Skeletal muscle cell (primary cell): ENCODE measurements at places on chromosomes 6 and 20.

DNA sequence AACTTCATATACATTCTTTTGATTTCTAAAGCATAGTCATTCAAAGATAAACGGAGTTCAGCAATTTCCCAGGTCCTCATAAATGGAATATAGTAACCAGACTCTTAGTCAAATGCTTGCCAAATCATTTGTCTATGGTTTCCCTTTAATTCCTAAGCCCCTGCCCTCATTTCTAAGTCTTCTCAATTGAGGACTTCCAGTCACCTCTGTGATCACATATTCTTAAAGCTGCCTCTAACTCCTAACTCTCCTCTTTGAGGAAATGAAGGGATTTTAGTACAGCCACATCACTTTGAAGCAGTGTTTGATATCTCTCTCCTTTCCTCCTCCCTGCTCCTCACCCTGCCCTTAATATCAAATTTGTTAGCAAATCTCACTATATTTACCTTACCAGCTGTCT is 58.7 kb downstream of the PLEKHG1 start:
- DNase-seq, result no peak

GRCh38 chr20:36320898-36321695 is 15.0 kb downstream of the DLGAP4 start:
- DNase-seq, result no peak

- no peak for DNase-seq
Observed at GRCh38 chr6:33945931-33946330, 142.1 kb upstream of the MLN start.

GRCh38 chr6:36679043-36679833 is 724 bp downstream of the CDKN1A start:
- DNase-seq, result no peak

DNA sequence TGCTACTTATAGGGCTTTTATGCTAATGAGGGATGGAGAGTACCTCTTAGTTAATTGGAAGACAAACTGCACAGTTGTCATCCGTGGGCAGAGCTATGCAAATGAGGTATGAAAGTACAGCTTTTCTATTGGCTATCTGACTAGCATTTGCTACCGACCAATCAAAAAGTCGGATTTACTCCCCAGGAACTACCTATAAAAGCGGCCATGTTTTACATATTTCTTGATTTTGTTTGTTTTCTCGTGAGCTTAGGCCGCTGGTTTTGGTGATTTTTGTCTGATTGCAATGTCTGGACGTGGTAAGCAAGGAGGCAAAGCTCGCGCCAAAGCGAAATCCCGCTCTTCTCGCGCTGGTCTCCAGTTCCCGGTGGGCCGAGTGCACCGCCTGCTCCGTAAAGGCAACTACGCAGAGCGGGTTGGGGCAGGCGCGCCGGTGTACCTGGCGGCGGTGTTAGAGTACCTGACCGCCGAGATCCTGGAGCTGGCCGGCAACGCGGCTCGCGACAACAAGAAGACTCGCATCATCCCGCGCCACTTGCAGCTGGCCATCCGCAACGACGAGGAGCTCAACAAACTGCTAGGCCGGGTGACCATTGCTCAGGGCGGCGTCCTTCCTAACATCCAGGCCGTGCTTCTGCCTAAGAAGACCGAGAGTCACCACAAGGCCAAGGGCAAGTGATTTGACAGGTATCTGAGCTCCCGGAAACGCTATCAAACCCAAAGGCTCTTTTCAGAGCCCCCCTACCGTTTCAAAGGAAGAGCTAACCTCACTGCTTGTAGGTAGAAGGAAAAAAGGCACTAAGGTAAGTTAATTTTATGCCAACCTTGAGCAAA is 36.9 kb downstream of the HFE start:
- peak; percentile 99 for DNase-seq

- DNase-seq, result no peak
Observed at GRCh38 chr6:168400037-168400436, 40.9 kb upstream of the SMOC2 start.

GRCh38 chr6:150915131-150915879 is 49.8 kb downstream of the MTHFD1L start:
- DNase-seq, result no peak

DNA sequence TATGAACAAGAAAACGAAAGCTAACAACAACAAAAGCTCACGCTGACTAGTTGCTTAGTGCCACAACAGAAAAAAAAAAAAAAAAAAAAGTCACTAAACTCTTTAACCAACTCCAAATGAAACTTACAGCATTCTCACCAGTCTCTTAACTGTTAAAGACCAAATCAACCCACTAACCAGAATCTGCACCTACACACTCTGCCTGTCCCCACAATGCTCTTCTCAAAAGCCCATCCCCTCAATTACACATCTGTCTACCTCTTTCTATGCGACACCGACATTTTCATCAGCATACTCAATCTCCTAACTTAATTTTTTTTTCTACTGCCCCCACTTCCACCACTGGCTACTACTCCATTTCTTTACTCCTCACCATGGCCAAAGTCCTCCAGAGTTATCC is 34.3 kb downstream of the NOL7 start:
- no peak for DNase-seq

- DNase-seq, result no peak
Observed at GRCh38 chr6:57328074-57328473, 10.6 kb downstream of the PRIM2 start.

DNA sequence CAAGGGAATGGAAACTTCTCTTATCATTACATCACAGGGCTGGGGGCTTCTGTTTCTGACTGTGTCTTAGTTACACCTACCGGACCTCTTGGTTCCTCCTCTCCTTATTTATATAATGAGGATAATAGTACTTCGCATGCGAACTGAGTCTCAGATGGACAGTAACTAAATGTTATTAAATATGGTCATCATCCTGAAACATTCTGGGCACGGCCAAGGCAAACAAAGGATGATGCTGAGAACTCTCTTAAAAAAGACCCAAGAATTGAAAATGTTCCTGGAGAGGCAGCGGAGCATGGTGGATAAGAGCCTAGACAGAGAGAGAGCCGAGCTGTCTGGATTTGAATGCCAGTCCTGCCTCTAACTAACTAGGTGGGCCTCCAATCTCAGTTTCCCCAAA is 119.8 kb upstream of the SASH1 start:
- no peak for DNase-seq

GRCh38 chr20:63836458-63837344 is 5.6 kb upstream of the ZBTB46 start:
- DNase-seq, result no peak

GRCh38 chr6:106339334-106340029 is 13.9 kb upstream of the ATG5 start:
- peak; percentile 32 for DNase-seq

DNA sequence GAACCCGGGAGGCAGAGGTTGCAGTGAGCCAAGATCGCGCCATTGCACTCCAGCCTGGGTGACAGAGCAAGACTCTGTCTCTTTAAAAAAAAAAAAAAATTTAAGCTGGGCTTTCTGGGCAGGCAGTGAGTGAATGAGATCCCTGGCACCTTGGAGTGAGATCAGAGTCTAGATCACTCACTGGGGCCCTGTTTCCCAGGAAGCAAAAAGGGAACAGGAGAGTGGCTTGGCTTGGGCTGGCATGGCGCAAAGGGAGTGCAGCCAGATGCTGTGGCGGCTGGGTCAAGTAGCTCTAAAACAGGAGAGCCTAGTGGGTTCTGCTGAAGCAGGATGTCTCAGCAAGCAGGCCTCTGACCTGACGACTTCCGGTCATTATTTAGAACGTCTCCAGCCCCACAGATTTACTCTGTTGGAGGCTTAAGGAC is 10.4 kb downstream of the PLCG1 start:
- no peak for DNase-seq

- no peak for DNase-seq
Observed at GRCh38 chr20:57996465-57996864, 232.0 kb downstream of the ANKRD60 start.

DNA sequence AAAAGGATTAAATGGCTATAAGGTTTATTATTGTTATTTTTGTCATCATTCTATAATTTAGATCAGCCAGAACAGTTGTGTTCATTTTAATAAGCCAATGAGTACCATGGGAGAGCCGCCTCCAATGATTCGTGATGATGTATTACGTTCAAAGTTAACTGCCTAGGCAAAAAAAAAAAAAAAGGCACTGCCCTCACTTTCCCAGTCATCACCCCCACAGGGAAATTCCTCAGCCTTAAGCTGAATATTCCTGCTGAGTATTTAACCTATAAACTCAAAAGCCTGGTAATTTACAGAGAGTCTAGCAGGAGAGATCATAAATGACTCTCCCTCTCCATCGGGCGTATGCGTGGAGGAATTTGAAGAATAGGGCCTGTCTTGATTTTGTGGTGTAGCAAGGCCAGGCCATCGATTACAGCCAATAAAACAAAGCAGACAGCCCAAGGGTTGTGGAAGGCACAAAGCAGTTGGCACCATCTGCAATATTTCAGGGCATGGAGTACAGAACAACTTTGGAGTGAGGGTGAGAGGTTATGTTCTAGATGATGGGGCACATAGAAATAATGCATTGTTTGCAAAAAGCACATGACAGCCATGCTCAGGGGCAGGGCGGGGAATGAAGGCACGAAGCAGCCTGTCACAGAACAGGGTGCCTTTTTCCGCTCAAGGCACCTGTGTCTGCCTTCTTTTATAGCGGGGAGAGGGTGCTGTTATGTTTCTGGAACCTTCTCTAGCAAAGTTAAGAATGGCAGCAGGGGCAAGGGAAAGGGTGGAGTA is 138.2 kb upstream of the DTNBP1 start:
- DNase-seq, result no peak

GRCh38 chr6:156869980-156870398 is 92.8 kb downstream of the ARID1B start:
- DNase-seq, result no peak

DNA sequence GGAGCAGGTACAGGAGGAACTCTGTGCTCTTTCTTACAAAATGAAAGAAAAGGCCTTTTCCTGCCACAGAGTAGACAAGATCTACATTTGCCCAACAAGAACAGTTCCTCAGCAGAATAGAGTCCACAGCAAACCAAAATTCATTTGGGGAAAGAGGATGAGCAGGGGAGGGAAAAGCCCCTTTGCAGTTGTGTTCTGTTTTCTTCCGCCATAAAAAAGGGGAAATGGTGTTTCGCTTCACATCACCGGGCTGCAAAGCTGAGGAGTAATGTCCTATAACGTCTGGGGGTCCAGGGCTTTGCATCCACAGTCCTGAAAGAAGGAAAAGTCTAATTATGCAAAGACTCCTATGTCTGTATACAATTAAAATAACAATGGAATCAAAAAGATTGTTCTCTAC is at the start of gene GPR31:
Gene GPR31 (minus strand): TSS at position 118 of the 400 bp plus-strand sequence. CDS start 149 bp downstream, outside the sequence.
- no peak for DNase-seq

- DNase-seq, result no peak
Observed at GRCh38 chr20:57369596-57369995, 18.5 kb downstream of the RAE1 start.

DNA sequence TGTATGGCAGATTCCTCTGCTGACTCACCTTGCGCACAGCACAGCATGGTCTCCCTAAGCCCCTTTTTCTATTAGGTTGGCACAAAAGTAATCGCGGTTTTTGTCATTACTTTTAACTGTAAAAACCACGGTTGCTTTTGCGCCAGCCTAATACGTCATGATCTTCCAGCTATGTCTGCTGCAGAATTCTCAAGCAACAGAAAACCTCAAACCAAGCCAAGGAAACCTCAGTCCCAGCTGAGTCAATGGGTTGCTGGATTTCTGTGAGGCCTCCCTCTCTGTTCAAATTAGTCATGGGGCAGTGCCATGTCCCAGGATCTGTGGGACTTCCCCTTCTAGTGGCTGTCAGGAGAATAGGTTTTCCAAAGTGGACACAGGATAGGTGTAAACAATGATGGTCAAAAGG is 15.7 kb upstream of the ENPP1 start:
- no peak for DNase-seq

GRCh38 chr6:39913391-39913916 is 20.8 kb downstream of the MOCS1 start:
- no peak for DNase-seq

DNA sequence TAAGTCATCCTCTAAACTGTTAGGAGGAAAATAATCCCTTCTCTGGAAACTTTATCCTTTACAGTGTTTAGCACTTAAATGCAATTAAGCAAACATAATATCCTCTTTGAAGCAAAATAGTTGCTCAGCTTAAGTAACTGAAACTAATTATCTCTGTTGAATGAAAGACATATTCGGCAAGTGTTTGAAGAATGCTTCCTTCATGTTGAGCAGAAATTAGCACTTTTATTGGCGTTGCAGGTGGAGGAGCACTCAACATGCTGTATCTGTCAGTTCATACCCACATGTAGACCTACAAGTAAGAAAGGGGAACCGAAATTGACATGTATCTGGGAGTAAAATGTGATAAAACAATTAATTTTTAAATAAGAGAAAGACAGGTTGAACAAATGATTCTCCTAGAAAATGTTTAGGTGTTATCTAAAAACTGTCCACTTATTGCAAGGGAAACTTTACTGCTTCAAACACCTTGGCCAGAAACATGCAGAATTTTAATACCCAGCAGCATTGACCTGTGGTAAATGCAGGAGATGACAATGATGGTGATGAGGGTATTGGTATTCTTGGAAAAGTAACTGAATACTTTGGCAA is 987.0 kb upstream of the MAP3K7 start:
- DNase-seq, result no peak

DNA sequence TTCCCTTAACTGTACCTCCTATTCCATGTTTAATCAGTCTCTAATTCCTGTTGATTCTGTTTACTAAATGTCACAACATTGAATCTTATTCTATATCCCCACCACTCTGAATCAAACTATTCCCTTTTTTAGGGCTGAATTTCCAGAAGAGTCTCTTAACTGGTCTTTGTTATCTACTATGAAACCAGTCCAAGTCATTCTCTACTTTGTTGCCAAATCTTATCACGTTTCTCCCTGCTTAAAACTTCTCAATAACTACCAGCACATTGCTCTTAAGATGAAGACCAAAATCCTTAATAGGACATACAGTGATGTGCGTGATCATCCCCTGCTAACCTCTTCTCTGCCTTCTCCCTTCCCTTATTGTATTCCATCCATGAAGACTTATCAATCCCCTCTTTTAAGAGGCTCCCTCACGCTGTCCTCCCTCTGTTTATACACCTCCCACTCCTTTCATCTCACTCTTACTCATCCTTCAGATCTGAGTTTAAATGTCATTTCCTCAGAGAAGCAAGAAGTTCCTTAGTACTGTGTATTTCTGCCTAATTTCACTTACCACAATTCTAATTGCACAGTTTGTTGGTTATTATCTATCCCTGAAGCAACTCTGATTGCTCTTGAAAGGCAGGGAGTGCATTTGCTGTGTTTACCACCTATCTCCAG is 143.0 kb upstream of the AHI1 start:
- no peak for DNase-seq

GRCh38 chr6:136873748-136874147 is 48.4 kb upstream of the SLC35D3 start:
- DNase-seq, result no peak

- no peak for DNase-seq
Observed at GRCh38 chr20:14919501-14920081, 582.2 kb upstream of the FLRT3 start.
